T-helper 1 cell (primary cell): ENCODE measurements at places on chromosomes 4 and X.

DNA sequence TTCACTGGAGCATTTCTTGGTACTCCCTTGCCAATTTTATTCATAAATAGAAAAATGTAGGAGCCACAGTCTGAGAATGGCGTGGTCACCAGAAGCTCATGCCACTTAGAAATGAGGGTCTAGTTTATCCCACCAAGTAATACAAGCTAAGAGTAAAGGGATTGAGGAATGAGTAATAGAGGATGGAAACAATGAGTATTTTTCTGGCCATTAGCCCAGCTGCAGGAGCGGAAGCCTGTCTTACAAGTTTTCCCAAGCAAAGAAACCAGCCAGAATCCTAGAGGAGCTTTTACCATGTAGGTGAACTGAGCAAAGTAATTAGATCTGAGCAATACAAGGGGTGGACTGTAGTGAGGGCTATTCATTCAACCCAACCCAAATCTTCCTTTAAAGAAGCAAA is 160.7 kb upstream of the NPY2R start:
- DNase-seq: no peak

GRCh38 chr4:88297212-88297516 is 12.8 kb upstream of the PPM1K start:
- DNase-seq: no peak

GRCh38 chr4:87050596-87050995 is 115.8 kb downstream of the AFF1 start:
- DNase-seq: no peak

- no peak for DNase-seq
Measured at GRCh38 chrX:95640226-95640625, 1044.4 kb upstream of the DIAPH2 start.

DNA sequence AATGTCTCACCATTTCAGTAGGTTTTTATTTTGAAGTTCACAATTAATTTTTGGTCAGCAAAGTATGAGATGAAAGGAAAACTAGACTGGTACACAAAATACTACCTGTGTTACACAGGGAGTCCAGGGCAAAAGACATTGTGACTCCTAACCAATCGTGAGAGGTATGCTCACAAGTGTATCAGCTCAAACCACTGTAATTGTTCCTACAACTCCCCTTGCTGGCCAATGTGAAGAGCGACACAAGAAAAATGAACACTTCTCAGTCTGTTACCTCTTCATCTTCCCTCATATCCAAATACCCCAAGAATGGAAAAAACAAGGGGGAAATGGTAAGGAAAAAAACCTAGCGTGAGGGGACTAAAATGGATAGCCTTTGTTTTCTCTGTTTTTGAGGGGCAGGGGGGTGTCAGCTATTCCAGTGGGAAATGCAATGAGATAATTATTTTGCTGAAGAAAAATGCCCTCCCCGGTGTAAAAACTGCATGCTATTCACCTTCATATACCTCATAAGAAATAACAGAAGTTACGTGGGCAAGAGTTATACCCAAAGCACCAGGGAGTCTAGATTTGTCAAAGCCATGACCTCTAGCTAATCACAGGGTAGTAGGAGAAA is 30.6 kb upstream of the NSUN7 start:
- DNase-seq: no peak

- DNase-seq: no peak
Measured at GRCh38 chr4:80270868-80271267, 4.4 kb downstream of the FGF5 start.

DNA sequence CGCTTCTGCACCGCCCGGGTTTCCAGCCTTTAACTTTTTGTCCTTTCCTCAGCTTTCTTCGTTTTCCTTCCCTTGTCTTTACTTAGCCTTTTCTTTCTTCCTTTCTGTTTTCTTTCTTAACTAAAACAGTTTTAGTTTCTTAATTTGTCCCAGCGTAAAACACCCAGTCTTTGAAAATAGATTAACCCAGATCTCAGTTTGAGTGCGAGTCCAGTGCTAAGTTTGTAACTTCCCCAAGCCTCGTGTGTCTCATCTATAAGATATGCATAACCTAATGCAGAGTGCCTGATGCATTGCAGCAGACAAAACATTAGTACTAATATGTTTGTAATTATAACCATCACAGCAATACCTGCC is 460 bp upstream of the GEMIN8 start:
- DNase-seq: no peak
